CD4-positive, alpha-beta T cell treated with Interleukin-15 for 1 hour (primary cell): ENCODE measurements at places on chromosomes 6 and 20.

DNA sequence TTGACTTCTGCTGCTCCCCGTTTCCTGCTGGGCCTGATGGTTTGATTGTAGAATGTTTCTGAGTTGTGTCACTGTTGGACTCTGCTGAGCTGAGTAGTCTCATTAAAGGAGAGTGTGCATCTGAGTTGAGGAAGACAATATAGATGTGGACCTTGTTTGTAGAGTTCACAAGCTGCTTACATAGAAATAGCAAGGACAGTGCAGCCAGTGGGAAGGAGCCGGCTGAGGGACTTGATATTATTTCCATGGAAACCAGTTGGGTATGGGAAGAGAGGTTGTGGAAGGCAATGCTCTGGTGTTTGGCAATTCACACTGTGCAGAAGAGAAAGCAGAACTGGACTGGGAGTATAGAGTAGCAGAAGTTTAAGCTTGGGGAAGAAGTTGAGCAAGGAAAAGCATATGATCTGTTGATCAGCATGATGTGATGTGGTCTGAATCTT, 14.8 kb downstream of the IGF2R start:
- peak; percentile 34 for DNase-seq

DNA sequence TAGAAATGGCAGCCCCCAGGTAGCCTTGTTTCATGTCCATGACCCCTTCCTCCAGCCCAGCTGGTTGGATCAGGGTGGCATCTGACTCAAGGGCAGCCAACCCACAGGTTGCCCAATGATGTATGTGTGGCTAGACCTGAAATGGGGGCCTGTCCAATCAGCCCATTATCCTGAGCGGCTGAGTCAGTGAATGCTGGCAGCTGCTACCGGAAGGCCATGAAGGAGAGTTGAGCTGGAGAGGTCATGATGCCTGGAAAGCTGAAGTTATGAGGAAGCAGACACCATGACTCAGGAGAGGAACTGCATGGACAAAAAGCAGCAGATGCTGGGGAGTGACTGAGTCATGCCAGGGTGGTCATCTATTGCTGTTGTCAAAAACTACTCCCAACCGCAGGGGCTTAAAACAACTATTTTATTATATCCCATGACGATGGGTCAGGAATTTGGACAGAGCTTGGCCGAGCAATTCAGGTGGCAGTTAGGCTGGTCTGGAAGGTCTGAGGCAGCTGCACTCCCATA, 67.3 kb downstream of the MDGA1 start:
- DNase-seq, result peak; percentile 80

GRCh38 chr6:170036916-170037315, 254.0 kb downstream of the DLL1 start:
- DNase-seq, result no peak

DNA sequence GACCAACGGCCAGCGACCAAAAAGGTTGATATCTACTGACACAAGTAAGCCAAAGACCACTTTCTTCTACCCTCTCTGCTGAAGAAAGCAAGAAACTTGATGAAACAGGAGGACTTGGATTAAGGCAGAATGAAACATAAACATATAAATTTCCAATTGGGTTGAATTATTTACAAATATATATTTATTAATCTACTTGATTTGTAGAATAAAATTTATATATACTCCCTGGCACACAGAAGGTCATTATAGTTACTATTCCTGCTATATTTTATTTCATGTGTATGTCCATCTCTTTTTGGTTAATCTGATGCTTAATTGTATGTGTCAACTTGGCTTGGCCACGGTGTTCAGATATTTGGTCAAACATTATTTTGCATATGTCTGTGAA, 4.2 kb upstream of the ADGRG6 start:
- no peak for DNase-seq

DNA sequence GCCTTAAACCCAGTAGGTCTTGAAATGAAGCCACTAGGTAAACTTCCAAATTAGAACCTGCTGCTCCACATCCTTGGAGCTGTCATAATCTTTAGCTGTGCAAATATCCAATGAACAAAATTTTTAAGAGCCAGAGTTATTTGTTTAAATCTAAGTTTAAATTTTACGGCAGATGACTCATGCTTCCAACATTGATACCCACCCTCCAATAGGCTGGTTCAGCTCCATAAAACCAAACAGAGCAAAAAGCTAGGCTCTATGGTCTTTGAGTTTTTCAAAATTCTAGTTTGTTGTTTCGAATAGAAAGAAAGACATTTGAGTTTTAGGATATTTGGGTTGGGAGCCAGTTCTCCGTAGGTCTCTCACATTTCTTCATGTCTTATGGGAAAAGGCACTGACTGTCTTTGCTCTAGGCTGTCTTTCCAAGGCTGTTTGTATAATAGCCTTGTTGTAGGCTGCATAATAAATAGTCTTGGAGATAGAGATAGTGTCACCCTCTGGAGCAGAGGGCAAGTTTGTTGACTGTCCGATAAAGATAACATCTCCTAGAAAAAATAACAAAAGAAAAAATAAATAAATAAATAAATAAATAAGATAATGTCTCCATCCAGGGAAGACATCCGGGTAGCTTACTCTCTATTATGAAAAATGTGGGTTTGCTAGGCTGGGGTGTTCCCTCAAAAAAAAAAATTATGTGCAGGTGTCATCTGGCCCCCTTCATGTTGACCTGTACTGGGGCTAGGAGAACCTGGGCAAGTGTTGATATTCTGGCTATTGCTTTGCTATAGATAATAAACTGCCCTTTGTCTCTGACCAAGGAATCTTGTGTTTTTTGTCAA, 36.5 kb downstream of the SLC2A12 start:
- DNase-seq, result no peak

DNA sequence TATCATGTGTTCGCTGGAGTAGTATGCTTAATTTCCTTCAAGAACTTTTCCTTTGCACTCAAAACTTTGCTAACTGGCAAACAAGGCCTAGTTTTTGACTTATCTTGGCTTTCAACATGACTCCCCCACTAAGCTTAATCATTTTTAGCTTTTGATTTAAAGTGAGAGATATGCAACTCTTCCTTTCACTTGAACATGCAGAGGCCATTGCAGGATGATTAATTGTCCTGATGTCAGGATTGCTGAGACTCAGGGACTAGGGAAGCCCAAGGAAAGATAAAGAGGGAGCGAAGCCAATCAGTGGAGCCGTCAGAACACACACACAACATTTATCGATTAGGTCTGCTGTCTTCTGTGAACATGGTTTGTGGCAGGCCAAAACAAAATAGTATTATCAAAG, 491.4 kb downstream of the CBLN4 start:
- no peak for DNase-seq

DNA sequence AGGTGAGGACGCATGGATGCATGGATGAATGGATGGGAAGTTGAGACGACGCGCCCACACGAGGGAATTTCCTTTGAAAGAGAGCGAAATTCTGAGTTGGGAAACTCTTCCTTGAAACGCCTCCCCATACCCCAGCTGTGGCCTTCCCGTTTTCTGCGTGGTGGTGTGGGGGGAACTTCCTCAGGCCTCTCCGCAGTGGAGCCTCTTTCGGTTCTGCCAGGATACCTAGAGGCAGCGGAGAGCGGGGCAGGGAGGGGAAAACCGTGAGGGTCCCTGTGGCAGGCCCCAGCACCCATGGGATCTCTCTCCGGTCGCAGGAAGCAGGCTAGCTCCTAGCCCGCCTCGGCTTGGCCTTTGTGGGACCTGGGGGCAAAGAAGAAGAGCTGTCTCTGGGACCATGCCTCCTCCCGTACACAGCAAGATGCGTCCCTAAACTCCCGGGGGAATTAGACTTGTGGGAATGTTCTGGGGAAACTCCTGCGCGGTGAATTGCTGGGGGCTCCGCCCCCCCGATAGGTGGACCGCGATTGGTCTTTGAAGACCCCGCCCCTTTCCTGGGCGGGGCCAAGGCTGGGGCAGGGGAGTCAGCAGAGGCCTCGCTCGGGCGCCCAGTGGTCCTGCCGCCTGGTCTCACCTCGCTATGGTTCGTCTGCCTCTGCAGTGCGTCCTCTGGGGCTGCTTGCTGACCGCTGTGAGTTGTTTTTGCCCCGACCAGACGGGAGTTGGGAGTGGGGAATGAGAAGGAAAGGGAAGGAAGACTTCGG, at the start of gene CD40:
CD40 (plus strand) TSS at position 611 of the 764 bp plus-strand sequence; CDS start at position 641, 30 bp downstream.
- DNase-seq, result peak; percentile 84

DNA sequence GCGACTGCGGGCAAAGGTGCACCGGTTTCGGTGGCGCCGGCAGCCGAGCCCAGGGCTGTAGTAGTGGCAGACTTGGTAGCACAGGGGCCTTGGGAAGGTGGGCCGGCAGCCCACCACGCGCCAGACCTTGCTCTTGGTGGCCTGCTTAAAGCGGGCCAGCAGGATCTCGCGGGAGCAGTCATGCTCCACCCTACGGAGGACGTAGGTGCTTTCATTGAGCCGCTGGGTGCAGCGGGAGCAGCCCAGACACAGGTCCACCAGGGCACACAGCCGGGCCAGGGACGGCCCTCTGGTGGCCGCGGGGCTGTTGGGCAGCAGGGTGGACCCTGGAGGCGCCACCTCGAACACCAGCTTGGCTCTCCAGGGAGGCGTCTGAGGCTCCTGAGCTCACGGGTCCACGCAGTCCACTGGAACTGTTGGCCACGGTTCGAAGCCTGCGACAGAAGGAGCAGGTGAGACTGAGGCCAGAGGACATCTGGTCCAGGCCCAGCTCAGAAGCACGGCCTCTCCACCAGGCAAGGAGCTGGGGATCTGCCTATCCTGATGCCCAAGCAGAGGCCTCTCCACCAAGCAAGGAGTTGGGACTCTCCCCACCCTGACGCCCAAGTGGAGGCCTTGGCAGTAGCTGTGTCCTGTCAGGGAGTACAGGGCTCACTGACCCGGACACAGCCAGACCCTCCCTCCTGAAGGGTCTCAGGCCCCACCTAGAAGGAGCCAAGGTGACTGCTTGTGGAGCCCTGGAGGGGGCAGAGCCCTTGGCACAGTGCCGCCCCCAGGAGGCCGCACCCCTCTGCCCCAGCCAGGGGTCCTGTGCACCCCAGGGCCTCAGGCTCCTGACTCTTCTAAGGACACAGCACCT, 1.0 kb downstream of the HELZ2 start:
- no peak for DNase-seq

GRCh38 chr6:55957961-55958422, 82.6 kb upstream of the BMP5 start:
- no peak for DNase-seq

- DNase-seq, result no peak
Measured at GRCh38 chr6:1267057-1267732, 44.7 kb upstream of the FOXQ1 start.

DNA sequence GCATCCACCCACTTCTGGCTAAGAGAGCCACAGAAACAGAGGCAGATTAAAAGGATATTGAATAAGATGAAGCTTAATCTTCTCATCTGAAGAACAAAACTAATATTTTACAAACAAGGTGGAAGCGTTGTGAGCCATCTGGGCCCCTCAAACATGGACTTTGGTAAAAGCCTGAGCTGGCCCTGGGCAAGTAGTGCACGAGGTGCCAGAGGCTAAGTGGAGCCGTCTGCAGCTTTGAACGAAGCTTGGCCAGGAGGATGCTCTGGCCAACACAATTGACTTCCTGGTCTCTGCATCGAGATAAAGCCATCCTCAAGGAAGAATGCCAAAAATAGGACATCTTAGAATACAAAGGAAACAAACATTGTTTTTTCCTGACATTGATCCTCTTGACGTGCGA, 53.2 kb upstream of the PLEKHG1 start:
- DNase-seq, result no peak

- DNase-seq, result no peak
Measured at GRCh38 chr6:44920952-44921491, 407.1 kb upstream of the RUNX2 start.

DNA sequence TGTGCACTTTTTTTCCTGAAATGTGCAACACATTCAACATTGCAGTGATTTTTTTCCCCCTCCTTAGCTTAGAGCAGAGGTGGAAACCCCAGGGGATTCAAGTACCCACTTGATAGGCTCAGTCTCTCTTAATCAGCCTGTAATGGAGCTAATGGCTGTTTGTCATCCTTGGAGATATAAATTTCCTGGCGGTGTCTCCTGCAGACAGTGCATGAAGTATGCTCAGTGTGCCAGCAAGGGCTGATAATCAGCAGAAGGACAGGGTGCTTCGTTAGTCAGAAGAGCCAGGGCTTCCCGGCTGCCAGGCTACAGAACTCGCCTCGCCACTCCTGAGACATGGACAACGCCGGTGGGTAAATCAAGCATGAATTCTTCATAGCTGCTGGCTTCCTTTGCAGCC, 69.8 kb upstream of the PHACTR2 start:
- no peak for DNase-seq

DNA sequence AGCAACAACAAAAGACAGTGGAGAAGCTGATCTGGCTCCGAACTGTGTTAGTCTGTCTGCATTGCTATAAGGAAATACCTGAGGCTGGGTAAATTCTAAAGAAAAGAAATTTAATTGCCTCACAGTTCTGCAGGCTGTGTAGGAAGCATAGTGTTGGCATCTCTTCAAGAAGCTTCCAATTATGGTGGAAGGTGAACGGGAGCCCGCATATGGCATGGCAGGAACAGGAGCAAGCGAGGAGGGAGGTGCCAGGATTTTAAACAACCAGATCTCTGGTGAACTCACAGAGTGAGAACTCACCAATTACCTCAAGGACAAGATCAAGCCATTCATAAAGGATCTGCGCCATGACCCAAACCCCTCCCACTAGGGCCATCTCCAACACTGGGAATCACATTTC, 293.5 kb downstream of the SMOC2 start:
- no peak for DNase-seq

GRCh38 chr20:11403711-11404110, 514.0 kb upstream of the BTBD3 start:
- no peak for DNase-seq

- no peak for DNase-seq
Measured at GRCh38 chr6:21603082-21603952, 9.8 kb downstream of the SOX4 start.

DNA sequence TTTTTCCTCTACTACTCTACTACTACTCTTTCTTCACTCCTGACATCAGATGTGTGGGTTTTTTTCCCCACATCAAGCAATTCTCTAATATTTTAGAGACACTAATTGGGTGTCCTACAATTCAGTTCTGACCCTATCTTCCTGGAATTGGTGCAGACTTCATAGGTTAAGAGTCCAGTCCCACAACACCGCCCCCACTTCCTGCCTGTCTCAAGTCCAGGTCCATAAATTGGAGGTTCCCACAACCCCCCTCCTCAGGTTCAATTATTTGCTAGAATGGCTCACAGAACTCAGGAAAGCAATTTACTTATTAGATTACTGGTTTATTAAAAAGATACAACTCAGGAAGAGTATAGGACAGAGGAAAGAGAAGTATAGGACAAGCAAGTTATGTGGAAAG, 25.7 kb upstream of the SLC2A12 start:
- DNase-seq, result no peak

GRCh38 chr20:2815242-2815900, 584 bp downstream of the C20orf141 start:
- DNase-seq, result no peak

GRCh38 chr6:6793388-6794250, 205.1 kb downstream of the LY86 start:
- no peak for DNase-seq

DNA sequence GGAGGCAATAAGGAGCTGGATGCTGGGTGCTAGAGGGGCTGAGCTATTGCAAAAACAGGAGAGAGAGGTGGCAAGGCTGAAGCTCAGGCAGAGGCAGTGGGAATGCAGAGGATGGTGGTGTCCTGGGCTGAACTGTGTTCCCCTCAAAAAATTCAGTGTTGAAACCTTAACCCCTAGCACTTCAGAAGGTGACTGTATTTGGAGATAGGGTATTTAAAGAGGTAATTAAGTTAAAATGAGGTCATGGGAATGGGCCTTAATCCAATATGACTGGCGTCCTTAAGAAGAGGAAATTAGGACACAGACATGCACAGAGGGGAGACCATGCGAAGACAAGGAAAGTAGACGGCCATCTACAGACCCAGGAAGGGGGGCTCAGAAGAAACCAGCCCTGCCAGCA, 11.5 kb upstream of the MMP9 start:
- no peak for DNase-seq
